Stimulated activated CD8-positive, alpha-beta memory T cell treated with anti-CD3 and anti-CD28 coated beads, Interleukin-7, amount 100 ng/mL, for 1 hour (primary cell): ENCODE measurements at places on chromosomes 13 and 19.

GRCh38 chr13:44024846-44025195 is 145.1 kb downstream of the LACC1 start:
- no peak for DNase-seq

DNA sequence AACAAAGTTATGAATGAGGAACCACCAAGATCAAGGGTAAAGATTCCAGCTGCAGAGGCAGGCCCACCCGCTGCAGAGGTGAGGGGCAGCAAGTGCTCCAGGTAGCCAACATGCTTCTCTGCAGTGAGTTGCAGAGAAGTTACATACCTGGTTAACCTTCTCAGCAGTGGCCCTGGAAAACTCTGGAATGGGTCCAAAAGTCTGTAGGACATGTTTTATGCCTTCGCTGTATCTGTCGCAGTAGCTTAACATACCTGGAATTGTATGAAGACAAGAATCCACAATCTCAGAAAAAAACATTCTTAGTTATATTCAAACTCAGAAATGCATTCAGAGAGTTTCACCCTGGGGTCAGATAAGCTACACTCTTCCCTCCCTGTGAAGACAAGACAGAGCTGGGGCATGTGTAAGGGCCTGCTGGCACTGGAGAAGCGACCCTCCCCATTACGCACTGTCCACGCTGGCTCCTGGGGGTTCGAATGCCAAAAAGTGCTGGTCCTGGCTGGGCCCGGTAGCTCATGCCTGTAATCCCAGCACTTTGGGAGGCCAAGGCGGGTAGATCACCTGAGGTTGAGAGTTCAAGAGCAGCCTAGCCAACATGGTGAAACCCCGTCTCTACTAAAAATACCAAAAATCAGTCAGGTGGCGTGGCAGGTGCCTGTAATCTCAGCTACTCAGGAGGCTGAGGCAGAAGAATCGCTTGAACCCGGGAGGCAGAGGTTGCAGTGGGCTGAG is 121.0 kb downstream of the CRYL1 start:
- DNase-seq, result no peak

DNA sequence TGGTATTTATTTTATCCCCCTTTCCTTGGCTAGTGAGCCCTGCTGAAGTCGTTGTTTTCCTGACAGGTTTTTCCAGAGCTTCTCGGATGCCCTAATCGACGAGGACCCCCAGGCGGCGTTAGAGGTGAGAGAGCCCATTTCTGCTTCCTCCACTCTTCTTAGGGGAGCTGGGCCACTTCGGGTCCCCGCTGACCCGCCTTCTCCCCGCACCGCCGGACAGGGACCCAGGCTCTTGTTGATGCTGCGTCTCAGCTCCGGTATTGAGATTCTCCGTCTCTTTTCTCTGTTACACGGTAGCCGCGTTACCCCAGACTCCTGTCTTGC is 306 bp downstream of the SUGT1 start:
- DNase-seq, result no peak

DNA sequence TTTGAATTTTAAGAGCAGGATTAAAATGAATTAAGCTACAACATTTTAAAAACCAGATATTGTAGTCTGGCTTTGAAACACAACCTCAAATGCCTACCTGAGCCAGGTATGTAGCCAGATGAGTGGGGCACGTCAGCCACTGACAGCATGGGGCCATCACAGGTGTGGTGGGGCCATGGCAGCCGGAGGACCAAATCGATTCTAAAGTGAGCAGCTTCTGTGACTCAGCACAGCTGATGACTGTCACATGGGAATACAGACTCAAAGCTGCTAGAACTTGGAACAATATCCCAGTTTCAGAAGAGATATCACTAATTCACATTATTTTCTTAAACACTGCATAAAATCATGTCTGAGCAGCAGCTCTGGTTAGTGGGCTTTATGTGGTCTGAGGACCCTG is 52.8 kb downstream of the SERP2 start:
- DNase-seq, result no peak

GRCh38 chr19:49651029-49651819 is 9.2 kb downstream of the SCAF1 start:
- DNase-seq, result no peak

- no peak for DNase-seq
Measured at GRCh38 chr19:38862321-38863059, 12.7 kb upstream of the HNRNPL start.

DNA sequence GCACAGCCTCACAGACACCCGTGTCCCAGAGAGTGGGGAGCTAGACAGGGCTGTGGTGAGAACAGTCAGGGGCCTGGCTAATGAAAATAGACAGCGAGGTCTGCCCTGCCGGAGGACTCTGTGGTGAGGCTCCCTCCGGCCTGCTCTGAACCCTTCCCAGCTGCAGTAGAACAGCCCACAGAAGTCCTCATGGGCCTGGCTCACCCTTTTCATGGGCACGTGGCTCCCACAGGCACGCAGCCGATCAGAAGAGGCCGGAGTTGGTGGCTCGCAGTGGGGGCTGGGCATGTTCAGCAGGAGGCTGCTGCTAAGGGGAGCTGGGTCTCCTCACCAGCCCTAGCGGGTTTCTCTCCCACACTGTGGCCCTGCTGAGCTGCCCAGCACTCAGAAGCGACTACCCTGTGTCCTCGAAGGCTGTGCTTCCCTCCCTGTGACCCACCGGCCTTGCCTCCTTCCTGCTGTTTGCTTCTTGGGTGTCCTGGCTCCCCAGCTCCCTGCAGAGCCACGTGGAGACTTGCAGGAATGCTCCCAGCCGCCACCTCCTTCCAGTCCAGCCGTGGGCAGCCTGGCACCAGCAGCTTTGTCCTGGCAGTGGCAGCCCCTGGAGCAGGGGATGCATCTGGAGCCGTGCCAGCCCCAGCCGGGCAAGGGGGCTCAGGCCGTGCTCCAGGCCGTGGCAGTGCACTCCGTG is 138.7 kb downstream of the KDM4B start:
- no peak for DNase-seq

- DNase-seq, result no peak
Measured at GRCh38 chr13:92849381-92849780, 377.2 kb upstream of the GPC6 start.

DNA sequence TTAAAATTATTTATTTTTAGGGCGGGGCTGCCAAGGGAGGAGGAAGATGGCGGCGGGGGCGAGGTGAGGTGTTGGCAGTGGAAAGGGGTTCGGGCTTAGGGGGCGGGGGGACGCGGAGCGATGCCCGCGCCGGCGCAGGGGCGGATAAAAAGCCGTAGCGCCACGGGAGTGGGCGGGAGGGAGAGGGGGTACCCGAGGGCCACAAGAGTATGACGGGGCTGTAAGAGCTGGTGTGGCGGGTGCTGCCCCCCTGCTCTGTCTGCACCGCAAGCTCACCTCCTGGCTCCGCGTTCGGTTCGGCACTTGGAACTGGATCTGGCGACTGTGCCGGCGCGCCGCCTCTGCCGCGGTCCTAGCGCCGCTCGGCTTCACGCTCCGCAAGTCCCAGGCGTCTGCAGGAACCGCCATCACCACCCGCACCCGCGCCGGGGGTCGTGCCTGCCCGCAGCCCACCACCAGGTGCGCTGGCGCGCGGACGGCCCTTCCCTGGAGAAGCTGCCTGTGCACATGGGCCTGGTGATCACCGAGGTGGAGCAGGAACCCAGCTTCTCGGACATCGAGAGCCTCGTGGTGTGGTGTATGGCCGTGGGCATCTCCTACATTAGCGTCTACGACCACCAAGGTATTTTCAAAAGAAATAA is 265.2 kb upstream of the SGCG start:
- no peak for DNase-seq

GRCh38 chr13:112574834-112575613 is 12.9 kb downstream of the TUBGCP3 start:
- DNase-seq, result no peak

DNA sequence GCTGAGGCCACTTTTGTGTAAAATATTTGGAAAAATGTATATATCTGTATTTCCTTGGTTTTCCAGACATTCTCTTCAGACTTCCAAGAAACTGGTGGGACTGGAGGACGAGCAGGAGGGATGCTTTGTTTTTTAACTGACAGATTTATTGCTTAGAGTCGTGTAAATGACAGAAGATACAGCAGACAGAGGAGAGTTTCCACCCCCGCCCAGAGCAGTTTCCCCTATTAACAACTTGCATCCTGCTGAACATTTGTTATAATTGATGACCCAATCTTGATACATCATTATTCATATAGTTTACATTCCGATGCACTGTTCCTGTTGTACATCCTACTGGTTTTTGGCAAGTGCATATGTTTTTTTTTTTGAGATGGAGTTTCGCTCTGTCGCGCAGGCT is 7.1 kb upstream of the DOCK6 start:
- no peak for DNase-seq

GRCh38 chr13:33367171-33367895 is 81.8 kb upstream of the STARD13 start:
- no peak for DNase-seq

DNA sequence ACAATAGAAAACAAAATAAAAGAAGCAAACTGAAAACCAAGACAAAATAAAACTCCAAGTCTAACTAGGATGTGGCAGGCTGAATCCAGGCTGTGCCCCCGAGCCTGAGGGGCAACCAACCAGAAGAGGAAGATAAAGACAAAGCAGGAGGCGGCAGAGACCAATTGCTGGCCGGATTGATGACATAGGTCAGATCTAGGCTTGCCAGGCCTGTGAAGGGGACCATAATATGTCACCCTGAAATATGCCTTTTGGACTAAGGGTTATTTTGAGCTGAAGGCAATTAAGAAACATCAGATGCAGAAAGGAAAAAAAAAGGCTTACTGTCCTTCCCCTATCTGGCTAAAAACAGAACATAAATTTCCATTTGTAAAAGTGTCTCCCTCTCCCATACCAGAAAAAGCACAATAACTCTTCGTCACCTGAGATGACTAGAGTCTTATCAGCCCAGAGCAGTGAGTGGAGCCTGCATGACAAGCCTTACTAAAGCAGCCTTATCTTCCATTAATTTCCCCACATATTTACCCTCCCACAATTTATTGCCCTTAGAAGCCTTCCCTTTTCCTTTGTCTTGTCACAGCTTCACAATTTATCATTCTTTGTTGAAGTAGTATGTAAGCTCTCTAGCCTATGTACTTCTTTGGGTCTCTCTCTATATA is 22.8 kb downstream of the ATP8A2 start:
- DNase-seq, result no peak

- DNase-seq, result no peak
Measured at GRCh38 chr19:56866538-56866937, 26.0 kb upstream of the PEG3 start.

GRCh38 chr13:85557691-85558467 is 241.3 kb downstream of the SLITRK6 start:
- no peak for DNase-seq

- no peak for DNase-seq
Measured at GRCh38 chr19:31152906-31153305, 196.3 kb downstream of the TSHZ3 start.

GRCh38 chr19:44737238-44738071 is 11.1 kb upstream of the BCL3 start:
- no peak for DNase-seq

DNA sequence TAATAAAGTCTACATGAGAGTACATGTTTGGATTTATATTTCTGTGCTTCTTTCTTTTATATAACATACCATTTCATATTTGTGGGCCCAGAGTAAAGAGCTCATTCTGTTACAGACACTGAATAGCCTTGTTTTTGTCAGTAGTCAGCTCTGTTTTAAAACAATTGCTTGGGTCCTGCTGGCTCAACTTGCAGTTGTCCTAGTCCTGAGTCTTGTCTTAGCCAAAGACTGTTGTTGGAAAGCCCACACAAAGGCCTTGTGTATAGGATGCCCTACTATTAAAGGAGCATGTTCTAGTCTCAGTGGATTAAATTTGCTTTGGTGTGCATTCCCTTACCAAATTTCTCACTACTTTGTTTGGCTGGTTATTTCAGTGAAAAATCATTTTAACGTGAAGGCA is 3.8 kb upstream of the KCNRG start:
- DNase-seq, result no peak

DNA sequence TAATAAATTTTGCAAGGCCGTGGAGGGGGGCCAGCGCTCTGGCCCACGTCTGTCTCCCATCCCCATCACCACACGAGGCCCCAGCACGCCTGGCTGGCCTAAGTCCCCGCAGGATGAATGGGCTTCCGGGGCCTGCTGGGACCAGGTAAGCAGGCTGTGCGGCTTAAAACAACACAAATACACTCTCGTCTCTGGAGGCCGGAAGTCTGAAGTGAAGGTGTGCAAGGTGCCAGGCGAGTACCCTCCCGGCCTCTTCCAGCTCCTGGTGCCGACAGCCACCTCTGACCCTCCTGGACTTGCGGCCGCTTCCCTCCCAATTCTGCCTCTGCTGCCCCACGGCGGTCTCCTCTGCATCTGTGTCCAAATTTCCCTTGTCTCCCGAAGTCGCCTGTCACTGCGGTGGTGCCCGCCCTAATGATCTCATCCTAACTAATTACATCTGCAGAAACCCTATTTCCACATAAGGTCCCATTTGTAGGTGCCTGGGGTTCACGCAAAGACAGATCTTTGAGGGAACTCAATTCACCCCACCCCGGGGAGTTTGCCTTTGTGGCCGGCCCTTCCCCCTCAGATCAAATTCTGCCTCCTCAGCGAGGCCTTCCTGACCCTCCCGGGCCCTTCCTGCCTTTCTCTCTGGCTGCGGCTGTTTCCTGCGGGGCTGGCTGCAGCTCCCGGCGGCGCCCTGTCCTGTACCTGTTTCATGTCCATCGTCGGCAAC is 8.1 kb upstream of the PTBP1 start:
- no peak for DNase-seq

GRCh38 chr13:23709536-23709935 is 139.3 kb downstream of the TNFRSF19 start:
- DNase-seq, result no peak

- no peak for DNase-seq
Measured at GRCh38 chr13:98890925-98891324, 86.9 kb downstream of the DOCK9 start.

DNA sequence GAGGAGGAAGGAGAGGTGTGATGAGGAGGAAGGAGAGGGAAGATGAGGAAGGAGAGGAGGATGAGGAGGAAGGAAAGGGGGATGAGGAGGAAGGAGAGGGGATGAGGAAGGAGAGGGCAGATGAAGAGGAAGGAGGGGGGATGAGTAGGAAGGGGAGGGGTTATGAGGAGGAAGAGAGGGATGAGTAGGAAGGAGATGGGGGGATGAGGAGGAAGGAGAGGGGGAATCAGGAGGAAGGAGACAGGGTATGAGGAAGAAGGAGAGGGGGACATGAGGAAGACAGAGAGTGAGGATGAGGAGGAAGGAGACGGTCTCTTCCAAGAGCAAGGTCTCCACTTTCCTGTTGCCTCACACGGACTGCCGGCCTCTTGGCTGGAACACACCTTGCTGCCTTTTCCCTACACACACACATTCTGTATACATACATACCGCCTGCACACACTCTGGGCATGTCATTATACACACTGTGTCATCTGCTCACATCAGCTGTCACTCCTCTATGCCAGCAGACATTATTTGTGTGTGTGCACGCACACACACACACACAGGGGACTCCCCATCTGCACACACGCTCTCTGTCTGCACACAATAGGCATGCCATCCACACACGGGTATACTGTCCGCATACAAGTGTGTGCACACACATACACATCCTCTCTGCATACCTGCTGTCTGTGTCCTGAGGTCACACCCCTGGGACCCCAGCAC is 11.1 kb upstream of the VSTM2B start:
- DNase-seq, result no peak

GRCh38 chr19:33513424-33513823 is 8.2 kb downstream of the PEPD start:
- DNase-seq, result no peak
